CD4-positive, alpha-beta T cell treated with Interleukin-21 for 1 hour (primary cell): ENCODE measurements at places on chromosomes 1 and 21.
A peak's percentile ranks its signal among the peaks of the same experiment; 100 is the strongest.

- no peak for DNase-seq
These were observed 112.3 kb upstream of the IRF2BP2 start for GRCh38 chr1:234722270-234722704.

DNA sequence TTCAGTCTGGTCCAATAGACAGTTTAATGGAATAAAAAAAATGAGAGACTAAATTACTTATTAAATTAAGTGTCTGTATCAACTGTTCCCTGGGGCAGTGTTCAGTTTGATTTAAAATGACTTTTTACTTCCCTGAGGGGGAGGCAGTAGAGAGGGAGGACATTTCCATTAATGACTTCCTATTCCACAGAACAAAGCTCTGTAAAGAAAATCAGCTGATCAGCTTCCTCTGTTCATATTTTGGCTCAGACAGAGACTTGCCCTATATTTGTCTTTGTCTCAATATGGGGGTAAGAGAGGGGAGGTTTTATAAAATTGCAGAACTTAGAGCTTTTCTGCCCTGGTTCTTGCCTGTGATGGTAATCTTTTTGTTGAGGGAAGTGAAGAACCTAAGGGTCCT lies 8.4 kb downstream of the CFAP126 start:
- DNase-seq = no peak

GRCh38 chr1:166884040-166884642 lies 8.1 kb upstream of the TADA1 start:
- DNase-seq = peak; percentile 17

DNA sequence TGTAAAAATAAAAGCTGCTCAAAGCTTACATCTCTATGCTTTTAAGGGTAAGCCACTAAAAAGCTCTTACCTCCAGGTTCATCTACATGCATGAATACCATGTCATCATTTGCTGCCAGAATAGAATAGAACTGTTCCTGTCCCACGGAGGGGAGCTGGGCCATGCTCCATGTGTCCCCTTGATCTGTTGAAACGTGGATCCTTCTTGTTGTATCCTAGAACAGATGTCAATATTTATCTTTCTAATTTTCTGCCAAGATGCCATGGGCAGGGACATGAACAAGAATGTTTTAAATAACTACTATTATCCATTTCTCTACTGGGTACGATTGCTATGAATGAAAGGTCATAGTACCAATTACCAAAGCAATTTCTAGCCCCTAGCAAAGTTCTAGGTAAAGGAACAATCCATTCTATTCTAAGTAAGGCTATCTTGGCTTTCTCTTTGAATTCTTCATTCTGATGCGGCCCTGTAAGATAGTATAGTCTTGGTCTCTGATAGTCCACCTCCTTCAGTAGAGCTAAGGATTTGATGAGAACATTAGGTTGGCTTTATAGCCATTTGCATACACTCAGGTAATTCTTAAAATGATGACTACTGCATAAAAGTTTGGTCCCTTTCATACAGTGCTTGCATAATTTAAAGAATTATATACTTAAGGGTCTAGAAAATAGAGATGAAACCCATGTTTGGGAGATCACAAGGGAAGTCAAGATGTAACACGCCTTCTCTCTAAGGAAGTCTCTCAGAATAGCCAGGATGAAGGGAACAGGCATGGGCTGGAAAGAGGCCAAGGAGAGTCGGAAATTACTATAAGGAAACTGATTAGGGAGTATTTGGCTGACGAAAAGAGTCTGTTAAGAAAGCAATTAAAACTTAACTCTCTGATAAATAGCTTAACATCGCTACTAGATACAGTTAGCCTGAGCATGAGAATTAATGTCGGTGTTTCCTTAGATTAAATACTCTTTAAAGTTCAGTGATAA lies 35.4 kb upstream of the MYBPHL start:
- DNase-seq = no peak

DNA sequence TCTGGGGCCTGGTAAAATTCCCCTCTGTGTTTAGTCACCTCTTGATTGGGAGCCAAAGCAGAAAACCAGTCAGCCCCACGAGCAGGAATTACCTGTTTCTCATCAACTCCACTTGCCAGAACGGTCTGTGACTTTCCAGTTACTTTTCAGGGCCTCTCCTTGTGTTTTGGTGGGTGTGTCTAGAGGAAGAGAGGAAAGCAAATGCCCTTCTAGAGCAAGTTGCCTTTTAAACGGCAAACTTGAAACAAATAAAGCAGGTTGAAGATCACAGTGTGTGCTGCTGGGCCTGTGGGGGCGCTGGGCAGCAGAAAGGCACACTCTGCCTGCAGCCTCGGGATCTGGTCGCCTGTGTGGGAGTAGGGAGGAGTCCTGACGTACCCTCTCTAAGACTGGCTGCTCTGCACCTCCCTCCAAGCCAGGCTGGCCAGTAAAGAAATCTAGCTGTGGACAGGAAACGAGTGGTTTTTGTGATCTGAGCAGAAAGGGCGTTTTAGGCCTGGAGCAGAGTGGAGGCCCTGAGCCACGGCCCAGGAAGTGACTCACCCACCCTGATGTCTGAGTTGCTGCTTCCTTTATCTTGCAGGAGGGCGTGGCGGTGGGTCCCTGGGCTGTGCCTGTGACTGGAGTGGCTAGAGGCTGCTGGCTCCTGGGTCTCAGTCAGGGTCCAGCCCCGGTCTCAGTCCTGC lies 11.1 kb upstream of the S100A11 start:
- peak; percentile 91 for DNase-seq

DNA sequence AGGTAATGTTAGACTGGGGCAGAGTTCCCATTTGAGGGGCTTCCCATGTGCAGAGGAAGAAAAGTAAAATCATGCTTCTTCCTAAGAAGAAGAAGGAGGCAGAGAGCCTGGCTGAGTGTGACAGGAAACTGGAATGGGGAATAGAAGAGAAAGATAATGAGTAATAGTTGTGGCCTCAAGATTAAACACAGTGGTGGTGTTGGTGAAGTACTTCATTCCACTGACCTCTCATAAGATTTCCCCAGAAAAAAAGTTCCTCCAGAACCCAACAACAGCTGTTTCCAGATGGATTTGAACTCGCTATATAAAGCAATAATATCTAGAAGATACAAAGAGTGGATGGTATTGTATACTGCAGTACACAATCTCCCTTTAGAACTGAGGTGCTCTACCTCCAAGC lies 13.0 kb downstream of the RGS1 start:
- DNase-seq = no peak

DNA sequence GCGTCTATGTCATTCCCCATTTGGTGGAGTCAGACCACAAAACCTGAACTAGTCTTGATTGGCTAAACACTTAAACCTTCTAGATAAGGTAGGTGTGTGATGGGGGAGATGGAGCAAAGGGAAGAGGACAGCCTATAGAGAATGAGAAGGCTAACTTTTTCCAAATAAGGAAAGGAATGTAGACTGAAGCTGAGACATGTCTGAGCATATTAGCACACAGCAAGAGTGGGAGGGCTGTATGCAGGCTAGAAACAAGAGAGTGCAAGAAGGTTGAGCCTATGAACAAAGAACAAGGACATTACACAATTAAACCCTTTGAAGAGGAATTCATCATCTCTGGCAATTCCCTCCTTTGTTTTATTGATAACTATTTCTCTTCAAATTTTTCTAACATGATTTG lies 89.2 kb upstream of the OLFM3 start:
- DNase-seq = no peak

- no peak for DNase-seq
These were observed 2.0 kb upstream of the COQ8A start for GRCh38 chr1:226937940-226938725.

GRCh38 chr1:149849111-149849946 lies 50.0 kb upstream of the BOLA1 start:
- peak; percentile 0 for DNase-seq

- no peak for DNase-seq
These were observed 140.8 kb downstream of the MRPL39 start for GRCh38 chr21:25466470-25466869.

DNA sequence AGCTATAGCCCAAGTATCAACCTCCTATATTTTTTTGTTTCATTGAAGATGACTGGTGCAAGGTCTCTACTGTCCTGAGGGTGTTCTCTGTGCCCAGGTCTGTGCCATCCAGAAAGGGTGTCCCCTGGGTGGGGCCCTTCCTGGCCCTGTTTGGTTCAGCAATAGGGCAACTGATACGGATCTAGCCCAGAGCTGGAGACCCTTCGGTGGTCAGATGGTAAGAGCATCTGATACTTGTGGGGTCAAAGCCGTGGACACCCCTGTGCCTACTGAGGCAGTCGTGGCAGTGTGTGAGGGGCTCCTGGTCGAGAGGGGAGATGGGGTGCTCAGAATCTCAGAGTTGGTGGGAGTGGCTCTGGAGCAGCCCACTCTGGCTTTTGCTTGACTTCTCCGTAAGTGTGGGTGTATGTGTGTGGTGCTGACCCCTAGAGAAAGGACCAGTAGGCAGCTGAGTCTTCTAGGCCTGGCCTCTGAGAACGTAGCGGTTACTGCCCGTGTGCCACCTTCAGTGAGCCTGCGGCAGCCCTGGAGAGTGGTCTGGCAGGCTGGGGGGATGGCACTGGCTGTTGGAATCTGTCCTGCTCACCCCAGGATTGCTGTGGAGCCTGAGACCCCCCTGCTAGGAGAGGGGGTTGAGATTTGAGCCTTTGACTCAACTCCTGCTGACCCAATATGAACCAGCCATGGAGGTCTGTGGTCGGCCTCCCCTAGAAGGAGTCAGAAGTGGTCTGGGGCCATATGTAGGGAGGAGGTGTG lies 2.7 kb downstream of the AMPD2 start:
- DNase-seq = no peak

DNA sequence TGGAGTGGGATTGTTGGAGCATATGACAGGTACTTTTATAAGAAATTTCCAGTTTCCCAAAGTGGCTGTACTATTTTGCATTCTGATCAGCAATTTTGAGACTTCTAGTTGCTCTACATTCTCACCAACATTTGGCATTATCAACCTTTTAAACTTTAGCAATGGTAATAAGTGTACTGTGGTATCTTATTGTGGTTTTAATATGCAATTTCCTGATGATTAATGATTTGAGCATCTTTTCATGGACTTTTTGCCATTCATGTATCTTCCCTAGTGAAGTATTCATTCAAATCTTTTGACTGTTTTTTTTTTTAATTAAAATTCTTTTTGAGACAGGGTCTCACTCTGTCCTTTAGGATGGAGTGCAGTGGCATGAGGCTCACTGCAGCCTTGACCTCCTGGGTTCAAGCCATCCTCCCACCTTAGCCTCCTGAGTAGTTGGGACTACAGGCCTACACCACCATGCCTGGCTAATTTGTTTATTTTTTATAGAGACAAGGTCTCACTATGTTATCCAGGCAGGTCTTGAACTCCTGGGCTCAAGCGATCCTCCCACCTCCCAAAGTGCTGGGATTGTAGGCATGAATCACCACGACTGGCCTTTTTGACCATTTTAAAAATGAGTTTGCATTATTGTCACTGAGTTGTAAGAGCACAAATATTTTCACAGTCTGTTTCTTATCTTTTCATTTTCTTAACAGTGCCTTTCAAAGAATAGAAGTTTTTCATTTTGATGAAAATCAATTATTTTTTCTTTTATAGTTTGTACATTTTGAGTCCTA lies 7.8 kb upstream of the SLC6A9 start:
- DNase-seq = no peak

DNA sequence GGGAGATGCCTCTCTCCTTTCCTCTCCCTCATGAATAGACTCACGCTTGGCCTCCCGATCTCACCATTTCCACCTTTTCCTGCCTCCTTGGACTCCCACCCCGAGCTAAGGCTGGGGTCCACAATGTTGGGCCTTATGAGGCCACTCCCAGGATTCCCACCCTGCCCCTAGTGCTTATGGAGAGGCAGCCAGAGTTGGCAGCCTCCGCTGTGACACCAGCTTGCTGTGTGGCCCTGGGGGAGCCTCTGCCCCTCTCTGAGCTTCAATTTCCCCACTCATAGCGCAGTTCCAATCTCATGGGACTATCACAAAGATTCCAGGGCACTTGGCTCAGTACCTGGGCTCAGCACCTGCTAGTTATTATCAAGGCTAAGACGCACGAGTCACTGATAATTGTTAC lies 118.7 kb upstream of the WNT4 start:
- no peak for DNase-seq

DNA sequence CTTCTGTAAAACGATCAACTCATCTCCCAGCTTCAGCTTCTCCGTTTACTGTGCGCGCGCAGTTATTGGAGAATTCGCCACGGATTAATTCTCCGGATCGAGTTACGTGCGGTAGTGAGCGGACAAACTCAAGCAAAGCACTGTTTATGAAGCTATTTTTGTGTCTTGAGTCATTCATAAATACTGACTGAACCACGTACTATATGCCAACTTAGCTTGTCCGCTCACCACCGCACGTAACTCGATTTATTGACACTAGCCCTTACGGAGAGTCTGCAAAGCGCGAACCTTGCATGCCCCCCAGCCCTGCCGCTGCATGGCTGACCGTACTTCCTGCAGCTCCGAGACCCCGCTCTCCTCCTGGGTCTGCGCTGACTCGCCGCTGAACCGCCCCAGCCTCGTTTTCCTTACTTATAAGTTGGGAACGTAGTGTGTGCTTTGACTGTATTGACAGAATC lies 773 bp downstream of the CHD1L start:
- peak; percentile 23 for DNase-seq

GRCh38 chr1:66336641-66336990 lies 197.3 kb upstream of the SGIP1 start:
- DNase-seq = no peak

DNA sequence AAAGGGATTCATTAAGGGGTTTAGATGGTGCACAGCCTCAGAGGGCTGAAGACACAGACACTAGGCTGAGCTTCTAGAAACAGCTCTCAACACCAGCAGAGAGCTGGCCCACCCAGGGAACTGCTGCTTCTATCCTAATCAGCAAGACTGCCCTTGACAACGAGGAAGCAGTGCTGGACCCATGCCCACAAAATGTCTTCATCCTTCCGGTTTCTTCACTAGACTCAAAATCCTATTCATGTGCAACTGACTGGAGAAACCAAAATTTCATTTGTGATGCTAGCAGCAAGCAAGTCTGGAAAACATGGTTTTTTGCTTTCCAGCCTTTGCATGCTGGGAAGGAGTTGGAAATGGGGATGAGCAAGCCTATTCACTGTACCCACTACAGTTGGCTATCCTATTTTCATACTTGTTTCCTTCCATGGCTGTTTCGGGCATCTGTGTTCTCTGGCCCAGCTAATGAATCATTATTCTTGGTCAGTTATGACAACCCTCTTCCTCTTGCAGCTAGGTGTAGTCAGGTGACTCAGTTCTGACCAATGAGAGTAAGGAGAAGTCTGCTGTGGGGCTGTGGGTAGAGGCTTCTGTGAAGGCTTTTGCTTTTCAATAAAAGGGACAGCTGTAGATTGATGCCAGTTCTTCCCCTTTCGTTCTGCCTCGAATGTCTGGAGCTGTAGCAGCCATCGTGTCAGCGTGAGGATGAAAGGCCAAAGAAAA lies 14.6 kb upstream of the TMEM61 start:
- DNase-seq = peak; percentile 33

GRCh38 chr1:53590104-53590503 lies 130.9 kb downstream of the DMRTB1 start:
- DNase-seq = no peak
